ENCODE measurements at places on chromosomes 5 and 9.

- no peak for DNase-seq
Measured at GRCh38 chr5:74085186-74085585, 459.2 kb downstream of the ARHGEF28 start.

DNA sequence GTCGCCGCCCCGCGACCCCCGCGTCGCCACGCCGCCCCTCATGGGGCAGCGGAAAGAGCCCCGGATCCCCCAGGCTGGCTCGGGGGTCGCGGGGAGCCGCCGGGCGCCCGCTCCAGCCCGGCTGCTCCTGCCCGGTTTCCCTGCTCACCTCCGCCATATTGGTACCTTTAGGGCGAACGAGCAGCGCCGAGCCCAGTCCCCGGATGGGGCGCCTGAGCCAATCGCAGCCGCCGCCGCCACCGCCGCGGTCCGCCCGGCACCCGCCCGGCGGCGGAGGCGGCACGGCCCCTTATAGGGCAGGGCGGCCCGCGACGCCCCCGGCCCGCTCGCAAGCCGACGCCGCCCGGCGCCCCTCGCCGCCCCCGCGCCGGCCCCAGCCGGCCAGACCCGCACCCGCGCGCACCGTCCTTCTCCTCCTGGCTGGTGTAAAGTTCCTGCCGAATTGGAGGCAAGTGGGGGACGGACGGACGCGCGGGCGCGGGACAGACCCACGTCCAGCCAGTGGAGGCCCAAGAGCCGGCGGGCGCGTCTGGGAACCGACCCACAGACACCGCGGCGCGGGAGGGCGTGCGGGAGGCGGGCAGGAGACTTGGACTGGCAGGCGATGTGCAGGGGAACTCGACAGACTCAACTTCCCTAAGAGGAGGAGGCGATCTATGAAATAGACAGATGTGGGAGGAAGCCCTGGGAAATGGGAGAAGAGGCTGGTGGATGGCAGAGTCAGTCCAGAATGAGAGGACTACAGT is at the start of gene MIER3:
Gene MIER3 (minus strand): TSS at position 178 of the 746 bp plus-strand sequence. CDS start 21 bp downstream, at position 157.
- DNase-seq: peak; percentile 62

DNA sequence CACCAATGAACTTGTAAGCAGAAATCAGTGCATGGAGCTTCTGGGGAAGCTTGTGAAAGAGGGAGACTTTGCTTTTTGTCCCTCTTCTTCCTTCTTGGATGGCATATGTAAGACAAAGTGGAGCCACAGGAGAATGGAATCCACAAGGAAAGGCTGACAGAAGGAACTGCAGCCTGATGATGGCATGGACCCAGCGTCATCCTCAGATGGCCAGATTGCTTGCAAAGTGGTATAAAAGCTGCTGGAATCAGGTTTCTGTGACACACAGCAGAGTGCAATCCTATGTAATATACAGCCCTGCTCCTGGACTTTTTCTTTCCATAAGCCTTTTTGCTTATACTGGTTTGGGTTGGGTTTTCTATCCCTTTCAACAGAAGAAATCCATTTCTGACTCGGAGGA is 31.4 kb upstream of the SPARC start:
- DNase-seq: no peak

DNA sequence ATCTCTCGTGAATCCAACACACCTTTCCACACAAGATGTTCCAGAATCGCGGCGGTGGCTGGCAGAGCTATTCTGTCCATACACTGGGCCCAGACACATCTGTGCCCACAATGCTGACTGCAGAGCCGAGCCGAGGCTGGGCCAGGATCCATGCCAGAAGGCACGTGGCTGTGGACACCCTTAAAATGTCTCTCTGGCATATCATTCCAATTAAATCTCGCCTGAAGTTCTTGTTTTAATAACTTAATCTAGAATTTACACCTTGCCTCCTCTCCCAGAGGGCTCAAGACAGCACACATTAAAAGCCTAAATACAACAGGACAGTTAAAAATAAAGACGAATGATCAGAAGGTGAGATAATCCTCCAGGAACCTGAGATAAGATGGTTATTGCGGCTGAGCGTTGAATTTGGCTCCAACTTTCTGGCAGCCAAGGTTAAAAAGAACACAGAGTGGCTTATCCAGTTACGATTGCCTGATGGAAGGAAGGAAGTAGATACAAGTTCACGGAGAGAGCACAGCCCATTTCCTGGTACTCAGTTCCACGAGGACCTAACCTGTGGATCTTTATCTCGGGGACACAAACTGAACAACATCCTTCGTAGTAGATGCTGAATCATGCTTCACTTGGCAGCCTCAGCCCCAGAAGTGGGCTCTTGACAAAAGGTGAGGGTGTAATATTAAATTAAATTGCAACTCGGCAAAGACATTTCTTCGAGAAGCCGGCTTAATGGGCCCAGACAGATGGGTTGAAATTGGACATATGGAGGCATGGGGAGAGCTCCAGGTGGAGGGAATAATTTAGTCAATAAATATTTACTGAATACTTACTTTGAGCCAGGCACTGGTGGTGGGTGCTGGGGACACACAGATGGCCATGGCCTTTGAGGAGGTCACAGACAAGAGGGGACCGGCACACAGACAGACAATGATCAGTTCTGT is 86.0 kb upstream of the TBC1D2 start:
- no peak for DNase-seq

GRCh38 chr9:80540387-80540786 is 968.6 kb downstream of the TLE4 start:
- DNase-seq: no peak

DNA sequence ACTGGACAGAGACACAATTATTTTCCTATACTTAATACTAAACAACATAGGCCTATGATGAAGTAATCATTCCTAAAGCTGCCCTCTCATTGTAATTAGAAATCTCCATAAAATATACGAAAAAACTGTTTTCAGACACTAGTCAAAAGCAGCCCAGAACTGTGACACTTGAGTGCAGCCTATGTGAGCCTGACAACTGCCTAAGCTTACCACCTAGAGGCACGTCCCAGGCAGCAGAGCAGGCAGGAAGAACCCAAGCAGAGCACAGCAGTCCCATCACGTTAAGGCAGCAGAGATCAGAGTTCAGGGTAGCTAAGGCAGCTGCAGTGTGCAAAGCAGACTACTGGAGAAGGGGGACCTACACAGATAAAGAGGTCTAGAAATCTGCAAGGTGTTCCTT is 46.4 kb downstream of the GOLPH3 start:
- no peak for DNase-seq

DNA sequence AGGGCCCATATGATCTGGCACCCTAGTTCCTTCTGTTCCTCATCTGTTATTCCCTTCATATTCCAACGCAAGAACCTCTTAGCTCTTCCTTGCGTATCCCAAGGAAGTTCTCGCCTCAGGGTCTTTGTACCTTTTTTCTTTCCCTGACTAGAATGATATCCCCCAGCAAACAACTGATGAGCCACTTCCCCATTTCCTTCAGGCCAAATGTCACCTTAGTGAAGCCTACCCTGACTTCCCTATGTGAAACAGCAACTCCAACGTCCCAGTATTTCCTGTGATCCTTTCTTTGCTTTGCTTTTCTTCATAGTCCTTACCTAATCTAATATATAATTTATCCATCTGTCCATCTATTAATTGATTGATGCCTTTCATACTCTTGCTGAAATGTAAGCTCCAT is 47.9 kb downstream of the ERCC8 start:
- peak; percentile 15 for DNase-seq

DNA sequence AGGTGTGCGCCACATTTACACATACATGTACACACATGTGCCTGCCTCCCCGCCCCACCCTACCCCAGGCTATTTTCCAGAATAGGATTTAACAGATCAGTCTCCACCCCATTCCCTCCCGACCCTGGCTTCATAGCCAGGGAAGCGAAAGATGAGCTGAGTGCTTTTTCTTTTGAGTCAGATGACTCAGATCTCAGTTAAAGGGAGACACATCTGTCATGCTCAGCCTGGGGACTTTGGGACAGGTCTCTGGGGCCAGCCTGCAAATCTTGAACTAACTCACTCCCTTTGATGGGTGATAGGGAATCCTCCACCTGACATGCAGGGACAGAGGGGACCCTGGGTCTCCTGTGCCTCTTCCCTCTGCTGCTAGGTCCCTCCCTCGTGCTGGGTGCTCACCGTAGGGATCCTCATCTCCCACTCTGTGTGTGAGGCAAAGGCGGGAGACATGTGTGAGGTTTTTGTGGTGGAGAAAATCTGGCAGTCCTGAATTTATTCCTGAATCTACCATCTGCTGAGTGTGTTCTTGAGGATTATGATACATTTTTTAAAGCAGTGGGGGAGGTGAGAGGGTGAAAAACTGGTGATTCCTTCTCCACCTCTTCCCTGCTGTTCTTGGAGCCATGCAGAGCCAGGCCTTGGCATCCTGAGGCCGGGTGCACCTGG is 37.7 kb downstream of the NEUROG1 start:
- no peak for DNase-seq

DNA sequence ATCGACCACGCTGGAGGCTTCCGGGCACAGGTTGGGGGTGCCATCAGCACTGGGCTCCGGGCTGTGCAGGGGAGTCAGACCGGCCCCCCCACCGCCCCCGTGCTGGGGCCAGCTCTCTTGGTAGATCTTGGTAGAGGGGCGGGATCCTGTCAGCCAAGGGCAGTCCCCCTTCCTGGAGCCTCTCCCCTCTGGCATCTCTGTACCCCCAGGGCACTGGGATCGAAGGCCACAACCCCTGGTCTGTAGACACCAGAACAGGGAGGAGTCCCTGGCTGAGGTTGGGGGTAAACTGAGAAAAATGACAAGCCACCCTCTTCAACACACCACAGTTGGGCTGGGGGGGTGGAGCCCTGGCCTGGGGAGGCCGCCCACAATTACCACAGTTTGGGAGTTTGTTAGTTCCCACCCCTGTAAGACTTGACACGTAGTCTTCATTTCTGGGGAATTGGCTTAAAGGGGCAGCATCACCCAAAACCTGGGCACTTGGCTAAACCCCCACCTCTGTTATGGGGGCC is 882 bp downstream of the CERCAM start:
- peak; percentile 49 for DNase-seq

- peak; percentile 56 for DNase-seq
Measured at GRCh38 chr5:18393565-18394442, 759.5 kb downstream of the TAF11L14 start.

DNA sequence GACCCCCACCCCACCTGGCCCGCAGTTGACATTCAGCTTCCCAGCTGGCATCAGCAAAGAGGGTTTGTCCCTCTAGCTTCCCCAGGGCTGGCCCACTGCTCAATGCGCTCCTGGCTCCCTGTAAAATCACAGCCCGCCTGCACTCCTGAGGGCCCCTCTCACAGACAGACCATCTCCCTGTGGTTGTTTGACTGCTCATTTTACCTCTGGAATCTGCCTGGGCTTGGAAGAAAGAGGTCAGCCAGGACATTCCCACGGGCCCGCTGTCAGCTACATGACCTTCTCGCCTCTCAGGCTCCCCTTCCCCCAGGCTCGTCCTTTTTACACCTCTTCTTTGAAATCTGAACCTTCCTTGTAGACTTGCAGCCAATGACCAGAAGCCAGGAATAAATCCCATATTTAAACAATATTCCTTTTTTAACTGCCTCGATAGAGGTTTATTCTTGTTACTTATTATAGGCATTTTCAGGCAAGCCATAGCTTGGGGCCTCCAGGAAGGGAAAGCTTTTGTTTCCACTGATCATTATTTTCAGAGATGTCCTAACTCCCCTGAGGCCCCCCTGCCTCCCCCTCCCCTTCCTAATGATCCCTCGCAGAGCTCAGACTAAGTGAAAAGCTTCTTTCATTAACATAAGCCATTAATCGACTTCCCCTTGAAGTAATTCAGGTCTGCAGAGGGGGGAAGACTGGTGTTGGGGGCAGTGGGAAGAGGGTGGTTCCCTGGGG is 76.3 kb upstream of the IQGAP2 start:
- no peak for DNase-seq

DNA sequence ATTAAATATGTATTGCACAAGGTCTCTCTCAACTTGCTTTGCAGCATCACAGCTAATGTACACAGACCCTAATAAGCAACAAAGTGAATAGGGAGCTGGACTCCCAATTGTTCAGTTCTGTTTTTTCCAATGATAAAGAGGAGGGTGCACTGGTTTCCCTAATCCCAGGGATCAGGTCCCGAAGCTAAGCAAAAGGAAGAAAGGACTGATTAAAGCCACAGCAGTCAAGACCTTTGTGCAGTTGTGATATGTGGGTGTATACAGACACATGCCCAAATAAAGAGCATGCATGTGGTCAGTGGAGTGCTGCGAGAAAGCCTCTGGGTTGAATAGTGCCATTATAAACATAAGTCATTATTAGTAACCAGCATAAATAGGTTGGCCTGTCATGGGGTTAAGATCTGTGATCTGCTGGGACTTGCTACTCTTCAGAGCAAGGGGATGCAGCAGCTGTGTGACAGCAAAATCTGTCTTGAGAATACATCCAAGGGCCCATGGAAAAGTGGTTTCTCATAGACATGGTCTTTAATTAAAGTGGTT is 1863.1 kb upstream of the WWC1 start:
- no peak for DNase-seq

Measured in KBM-7 (cell line).